ENCODE measurements at places on chromosomes 12 and 14.

- DNase-seq, result no peak
These were observed 33.2 kb upstream of the GALNT16 start for GRCh38 chr14:69226736-69227135.

DNA sequence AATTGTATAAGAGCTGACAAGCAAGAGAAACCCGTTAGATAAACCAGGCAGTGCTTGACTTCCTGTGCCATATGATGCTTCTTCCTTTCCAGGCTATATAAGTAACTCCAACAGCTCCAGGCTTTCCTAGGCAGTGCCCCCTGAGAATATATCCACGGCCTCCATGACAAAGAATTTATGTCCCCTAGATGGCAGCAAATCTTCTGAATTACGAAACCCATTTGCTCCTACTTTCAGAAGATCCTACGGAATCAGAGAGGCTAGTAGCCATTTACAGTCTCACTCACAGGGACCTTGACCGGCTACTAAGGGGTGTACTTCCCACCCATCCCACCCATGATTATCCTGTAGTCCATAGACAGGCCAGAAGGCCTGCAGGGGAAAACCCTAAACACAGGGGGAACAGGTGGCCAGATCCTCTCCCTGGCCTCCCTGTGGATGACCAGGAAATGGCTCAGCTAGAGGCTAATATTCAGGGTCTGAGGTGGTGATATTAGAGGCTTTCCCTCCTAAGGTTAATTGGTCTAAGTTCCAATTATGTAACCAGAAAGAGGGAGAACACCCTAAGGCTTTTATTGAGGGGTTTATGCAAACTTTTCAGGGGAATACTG lies 77.2 kb upstream of the DCD start:
- no peak for DNase-seq

- no peak for DNase-seq
These were observed 1.7 kb downstream of the OLR1 start for GRCh38 chr12:10170216-10170615.

- DNase-seq, result peak; percentile 78
These were observed 4.0 kb downstream of the CHD4 start for GRCh38 chr12:6603095-6603567.

- DNase-seq, result no peak
These were observed 151.6 kb upstream of the SYT1 start for GRCh38 chr12:78712834-78713481.

- no peak for DNase-seq
These were observed 15.8 kb downstream of the CD9 start for GRCh38 chr12:6215932-6216494.

GRCh38 chr12:44511289-44511688 lies 364.8 kb downstream of the NELL2 start:
- DNase-seq, result no peak

DNA sequence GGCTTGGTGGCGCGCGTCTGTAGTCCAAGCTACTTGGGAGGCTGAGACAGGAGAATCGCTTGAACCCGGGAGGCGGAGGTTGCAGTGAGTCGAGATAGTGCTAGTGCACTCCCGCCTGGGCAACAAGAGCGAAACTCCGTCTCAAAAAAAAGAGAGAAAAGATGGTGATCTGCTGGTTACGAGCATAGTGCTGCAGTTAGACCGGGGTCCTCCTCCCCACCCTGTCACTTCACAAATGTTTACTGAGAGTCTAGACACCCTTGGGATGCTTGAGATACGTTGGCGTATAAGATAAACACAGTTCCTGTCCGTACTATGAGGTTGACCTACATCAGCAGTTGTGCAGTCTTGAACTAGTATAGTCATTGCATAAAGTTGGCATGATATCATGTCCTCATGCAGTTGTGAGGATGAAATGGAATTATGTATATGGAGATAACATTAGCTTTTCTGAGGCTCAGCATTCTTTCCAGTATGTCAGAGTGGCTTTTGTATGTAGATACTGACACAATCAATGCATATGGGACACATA lies 787 bp downstream of the ACAD10 start:
- no peak for DNase-seq

DNA sequence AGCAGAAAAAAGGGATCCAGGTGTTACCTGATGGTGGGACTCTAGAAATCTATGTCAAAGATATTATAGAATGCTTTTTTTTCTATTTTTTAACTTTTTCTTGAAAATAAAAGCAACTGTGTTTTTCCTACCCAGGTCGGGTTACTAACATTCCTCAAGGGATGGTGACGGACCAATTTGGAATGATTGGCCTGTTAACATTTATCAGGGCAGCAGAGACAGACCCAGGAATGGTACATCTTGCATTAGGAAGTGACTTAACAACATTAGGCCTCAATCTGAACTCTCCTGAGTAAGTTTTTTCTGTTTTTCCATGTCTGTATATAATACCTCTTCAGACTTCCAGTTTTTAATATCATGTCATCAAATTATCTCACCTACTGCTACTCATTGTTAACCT lies 27.6 kb upstream of the KCNMB4 start:
- no peak for DNase-seq

DNA sequence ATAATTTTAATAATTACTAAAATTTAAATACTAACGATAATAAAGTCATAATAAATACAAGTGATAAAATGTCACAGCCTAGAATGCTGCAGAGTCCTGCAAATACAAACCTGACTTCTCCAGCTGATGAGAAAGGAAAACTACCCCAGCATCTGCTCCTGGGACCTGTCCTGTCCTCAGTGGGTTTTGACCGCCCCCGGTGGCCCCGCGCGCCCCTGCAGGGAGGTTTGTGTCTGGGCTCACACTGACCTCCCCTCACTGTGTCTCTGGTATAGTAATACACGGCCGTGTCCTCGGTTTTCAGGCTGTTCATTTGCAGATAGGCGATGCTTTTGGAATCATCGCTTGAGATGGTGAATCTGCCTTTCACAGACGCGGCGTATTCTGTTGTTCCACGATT lies 1139.4 kb downstream of the TMEM121 start:
- no peak for DNase-seq

- DNase-seq, result no peak
These were observed 87.6 kb downstream of the SEC23A start for GRCh38 chr14:39015360-39015961.

GRCh38 chr12:132501204-132501940 lies 11.4 kb downstream of the FBRSL1 start:
- DNase-seq, result no peak

DNA sequence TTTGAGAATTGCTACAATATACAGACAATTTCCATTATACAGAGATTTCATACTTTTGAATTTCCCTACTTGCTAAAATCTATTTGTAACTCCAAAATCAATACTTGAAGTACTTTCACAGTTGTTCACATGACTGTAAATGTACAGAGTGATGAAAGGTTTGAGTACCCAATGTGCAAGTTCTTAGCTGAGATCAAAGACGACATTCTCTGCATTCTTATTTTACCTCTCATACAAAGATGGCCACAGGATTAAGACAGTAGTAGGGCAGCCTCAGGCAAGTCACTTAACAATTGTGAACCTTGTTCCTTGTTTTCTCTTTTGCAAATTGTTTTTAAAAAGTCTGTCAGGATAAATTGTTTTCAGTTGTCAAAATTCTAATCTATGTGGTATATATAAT lies 255.9 kb upstream of the KITLG start:
- no peak for DNase-seq

DNA sequence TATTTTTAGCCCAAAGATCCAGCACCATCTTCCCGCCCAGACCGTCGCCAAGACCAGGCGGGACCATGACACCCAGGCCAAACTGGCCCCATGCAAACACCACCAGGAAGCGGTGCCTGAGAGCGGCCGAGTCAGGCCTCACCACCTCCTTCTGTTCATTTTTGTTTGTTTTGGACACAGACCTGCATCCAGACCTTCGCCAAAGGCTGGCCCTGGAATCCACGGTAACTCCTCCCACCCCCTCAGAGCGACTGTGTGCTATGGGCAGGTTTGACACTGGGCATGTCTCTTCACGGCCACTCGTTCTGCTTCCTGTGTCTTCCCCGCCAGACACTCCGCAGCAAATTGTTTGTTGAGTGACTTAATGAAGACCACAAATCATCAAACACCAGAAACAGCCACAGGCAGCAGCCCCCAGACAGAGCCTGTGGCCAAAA lies 47.1 kb downstream of the NCOR2 start:
- DNase-seq, result no peak

DNA sequence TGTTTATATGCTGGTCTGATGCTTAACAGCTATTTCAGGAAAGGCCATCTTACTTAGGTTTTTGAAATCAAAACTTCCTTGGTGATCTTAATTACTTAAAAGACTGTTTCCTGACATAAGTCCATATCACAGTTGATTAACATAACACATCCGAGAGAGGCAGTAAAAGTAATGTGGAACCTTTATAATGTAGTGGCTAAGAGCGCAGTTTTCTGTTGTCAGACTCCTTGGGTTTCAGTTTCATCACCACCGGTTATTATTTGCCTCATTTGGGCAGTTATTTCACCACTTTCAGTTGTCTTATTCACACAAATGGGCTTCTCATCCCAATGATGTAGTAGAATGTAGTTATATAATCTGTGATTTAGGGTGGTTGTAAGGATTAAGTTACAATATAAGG lies 30.9 kb downstream of the TBC1D15 start:
- DNase-seq, result no peak

GRCh38 chr12:85394809-85395208 lies 114.8 kb downstream of the ALX1 start:
- no peak for DNase-seq

- no peak for DNase-seq
These were observed 75.3 kb downstream of the KDM2B start for GRCh38 chr12:121505513-121505912.

DNA sequence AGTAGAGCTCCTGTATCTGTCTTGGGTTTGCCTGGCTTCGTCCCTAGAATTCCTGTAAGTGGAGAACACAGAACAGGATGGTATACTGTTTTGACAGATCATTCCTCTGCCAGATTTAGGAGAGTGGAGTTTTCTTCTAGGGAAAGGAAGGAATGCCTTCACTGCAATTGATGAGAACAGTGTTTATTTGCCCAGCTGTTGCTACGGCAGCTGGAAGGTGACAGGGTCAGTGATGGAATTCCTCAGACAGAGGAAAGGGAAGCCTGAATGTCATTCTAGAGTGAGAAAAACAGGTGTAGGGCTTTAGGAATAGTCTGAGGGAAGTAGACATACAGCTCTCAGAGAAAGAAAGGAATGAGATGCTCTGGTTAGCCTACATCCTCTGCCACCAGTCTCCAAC lies 11.7 kb downstream of the CSRNP2 start:
- no peak for DNase-seq

- no peak for DNase-seq
These were observed 25.3 kb downstream of the GPRC5D start for GRCh38 chr12:12926571-12927071.

DNA sequence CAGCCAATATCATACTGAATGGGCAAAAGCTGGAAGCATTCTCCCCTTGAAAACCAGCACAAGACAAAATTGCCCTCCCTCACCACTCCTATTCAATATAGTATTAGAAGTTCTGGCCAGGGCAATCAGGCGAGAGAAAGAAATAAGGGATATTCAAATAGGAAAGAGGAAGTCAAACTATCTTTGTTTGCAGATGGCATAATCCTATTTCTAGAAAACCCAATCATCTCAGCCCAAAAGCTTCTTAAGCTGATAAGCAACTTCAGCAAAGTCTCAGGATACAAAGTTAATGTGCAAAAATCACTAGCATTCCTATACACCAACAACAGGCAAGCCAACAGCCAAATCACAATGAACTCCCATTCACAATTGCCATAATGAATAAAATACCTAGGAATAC lies 21.0 kb upstream of the ANP32D start:
- no peak for DNase-seq

- no peak for DNase-seq
These were observed 15.3 kb upstream of the BDKRB2 start for GRCh38 chr14:96189281-96189711.

DNA sequence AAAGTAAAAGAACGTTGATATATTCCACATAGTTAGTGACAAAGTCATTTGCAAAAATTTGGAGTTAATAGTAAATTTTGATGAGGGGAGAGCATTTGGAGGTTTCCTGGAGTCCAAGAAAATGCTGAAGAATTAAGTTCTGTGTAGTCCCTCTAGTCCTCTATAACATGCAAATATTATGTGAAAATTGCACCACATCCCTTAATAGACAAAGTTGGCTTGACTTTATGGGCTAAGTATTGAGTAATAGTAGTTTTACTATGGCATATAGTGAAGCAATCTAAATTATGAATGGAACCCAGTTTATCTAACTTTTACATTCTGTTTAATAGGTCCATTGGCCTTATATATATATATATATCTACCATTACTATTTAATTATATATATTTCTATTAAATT lies 66.4 kb upstream of the DCN start:
- no peak for DNase-seq

DNA sequence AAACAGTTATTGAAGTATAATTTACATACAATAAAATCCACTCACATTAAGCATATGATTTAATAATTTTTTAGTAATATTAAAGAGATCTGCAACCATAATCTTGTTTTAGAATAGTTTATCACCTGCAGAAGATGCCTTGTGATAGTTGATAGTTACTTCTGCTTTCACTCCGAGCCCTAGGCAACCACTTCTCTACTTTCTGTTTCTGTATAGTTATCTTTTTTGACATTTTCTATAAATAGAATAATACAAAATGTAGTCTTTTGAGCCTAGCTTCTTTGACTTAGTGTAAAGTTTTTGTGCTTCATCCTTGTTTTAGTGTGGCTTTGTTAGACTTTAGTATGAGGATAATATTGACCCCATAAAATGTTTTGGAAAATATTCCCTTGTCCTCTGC lies 111.0 kb downstream of the MNAT1 start:
- no peak for DNase-seq

GRCh38 chr12:114141921-114142564 lies 175.9 kb upstream of the RBM19 start:
- no peak for DNase-seq

DNA sequence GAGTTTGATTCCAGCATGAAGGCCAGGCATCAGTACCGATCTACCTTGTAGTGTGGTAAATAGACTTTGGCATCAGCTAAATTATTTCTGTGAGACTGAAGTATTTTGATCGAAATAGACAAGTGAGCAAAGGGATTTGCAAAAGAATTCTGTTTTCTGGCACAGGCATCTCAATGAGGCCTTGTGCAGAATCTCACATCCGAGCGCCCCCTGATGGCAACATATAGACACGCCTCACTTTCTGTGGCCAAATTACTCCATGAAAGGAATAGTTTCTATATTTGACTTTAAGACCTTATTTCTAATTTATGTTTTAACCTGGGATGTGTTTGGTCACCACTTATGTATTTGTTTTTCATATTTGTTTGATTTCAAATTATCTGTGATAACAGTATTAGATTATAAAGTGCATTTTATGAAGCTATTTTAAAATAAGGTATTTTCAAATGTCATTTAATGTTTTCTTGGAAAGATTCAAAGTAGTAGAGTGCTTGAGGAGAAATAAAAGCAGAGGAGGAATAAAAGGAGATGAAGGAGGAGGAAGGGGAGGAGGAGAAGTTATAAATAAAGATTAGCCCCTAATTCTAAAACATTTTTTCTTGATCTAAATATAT lies 731.9 kb downstream of the NRXN3 start:
- no peak for DNase-seq

GRCh38 chr12:57822392-57823130 lies 4.0 kb upstream of the AVIL start:
- DNase-seq, result no peak

- no peak for DNase-seq
These were observed 79.8 kb upstream of the DIO2 start for GRCh38 chr14:80291101-80291500.

GRCh38 chr12:102202556-102202955 lies 4.9 kb upstream of the PMCH start:
- DNase-seq, result no peak

- DNase-seq, result peak; percentile 43
These were observed 48.6 kb downstream of the PCNX1 start for GRCh38 chr14:70955543-70956480.

- no peak for DNase-seq
These were observed 210.8 kb downstream of the CNTN1 start for GRCh38 chr12:40903040-40903439.

All from T-helper 2 cell (primary cell).